ENCODE measurements at places on chromosomes 4 and X.

- DNase-seq, result no peak
These were observed 172.2 kb upstream of the TLL1 start for GRCh38 chr4:165700855-165701254.

DNA sequence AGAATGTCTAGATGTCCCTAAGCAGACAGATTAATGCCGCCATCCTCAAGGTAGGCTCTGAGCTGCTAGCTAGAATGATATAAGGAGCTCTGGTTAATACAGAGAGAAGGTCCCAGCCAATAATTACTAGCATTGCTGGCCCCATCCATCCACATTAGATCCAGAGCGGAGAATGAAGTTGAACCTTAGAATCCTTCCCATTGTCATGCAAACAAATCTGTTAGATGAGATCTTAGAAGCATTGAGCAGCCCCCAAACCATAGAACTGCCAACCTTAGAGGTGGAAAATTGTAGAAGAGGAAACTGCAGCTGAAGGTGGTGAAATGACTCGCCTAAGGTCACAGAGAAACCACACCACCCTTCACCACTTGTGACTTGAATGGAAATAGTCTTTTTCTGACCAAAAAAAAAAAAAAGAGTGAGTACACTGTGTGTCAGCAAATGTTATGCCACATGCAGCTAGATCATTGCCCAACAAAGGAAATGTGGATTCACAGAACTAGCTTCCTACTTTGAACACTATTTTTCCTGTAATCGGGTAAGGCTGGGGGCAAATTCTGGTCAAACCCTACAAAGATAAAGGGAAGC is 162.1 kb downstream of the SMIM20 start:
- no peak for DNase-seq

GRCh38 chr4:177235026-177235425 is 74.6 kb upstream of the NEIL3 start:
- no peak for DNase-seq

- DNase-seq, result no peak
These were observed at the start of gene PDLIM3 for GRCh38 chr4:185534866-185535611. TSS of gene PDLIM3 (minus strand) at chr4:185535507. CDS start at chr4:185535434, 73 bp downstream.

- no peak for DNase-seq
These were observed 2.9 kb downstream of the CPZ start for GRCh38 chr4:8595237-8596087.

- no peak for DNase-seq
These were observed 124.3 kb upstream of the UGT8 start for GRCh38 chr4:114474188-114474800.

- no peak for DNase-seq
These were observed 125.7 kb downstream of the ZC4H2 start for GRCh38 chrX:64850371-64851082.

GRCh38 chr4:185920171-185920570 is 108.2 kb upstream of the SORBS2 start:
- no peak for DNase-seq

DNA sequence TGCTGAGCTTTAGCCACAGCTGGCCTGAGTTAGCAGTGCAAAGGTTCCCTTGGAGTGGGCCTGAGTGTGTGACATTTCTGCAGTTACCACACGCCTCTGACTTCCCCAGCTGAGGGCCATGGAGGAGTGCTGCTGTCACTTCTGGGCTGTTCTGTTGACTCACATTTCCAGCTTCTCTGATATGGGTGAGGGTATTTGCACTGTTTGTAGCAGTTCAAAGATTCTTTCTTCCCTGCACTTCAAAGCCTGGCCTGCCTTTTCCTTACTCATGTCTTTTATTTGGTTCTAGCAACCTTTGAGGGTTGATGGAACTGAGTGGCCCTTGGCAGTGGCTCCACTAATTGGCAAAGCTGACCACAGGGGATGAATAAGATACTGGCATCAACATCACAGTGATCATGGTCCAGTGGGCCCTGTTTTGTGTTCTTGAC is 26.4 kb upstream of the SCML1 start:
- no peak for DNase-seq

GRCh38 chrX:10121787-10122186 is 35.0 kb upstream of the CLCN4 start:
- no peak for DNase-seq

DNA sequence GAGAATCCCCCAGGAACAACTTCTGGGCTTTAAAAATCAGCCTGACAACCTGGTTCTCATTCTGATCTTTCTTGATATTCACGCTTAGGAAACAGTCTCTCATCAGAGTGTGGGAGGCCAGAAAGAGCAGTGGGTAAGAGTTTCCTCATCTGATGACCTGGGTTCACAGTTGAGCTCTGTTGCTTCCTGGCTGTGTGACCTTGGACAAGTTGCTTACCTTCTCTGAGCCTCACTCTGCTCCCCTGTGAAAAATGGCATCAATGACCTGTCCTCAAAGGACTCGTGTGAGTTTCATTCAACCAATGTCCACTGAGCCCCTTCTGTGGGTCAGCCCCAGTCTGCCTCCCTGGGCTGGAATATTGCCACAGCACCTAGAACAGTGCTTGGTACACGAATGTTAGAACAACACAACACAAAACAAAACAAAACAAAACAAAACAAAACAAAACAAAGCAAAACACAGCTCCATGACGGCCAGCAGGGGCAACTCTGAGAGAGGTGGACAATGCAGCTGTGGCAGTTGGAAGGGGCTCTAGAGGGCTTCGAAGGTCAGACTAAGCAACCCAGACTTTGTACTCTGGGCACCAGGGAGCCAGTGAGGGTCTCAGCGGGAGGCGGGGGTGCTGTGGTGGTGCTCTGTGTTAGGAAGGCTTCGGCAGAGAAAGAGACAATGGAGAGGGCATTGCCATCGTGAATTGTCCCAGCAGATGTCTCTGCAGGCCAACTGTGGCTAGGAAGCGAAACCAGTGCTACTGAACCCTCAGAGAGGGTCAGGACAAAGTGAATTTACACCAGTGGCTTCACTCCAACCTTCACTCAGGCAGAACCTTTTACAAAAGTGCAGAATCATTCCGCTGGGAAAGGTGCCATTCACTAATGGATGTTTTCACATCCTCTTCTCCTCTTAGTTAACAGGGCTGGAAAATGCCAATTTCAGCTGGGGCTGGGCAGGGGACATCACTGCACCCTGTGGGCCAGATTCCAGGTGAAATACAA is 14.3 kb upstream of the C4orf50 start:
- DNase-seq, result no peak

- DNase-seq, result no peak
These were observed 6.2 kb downstream of the CTBP1 start for GRCh38 chr4:1242506-1243450.

DNA sequence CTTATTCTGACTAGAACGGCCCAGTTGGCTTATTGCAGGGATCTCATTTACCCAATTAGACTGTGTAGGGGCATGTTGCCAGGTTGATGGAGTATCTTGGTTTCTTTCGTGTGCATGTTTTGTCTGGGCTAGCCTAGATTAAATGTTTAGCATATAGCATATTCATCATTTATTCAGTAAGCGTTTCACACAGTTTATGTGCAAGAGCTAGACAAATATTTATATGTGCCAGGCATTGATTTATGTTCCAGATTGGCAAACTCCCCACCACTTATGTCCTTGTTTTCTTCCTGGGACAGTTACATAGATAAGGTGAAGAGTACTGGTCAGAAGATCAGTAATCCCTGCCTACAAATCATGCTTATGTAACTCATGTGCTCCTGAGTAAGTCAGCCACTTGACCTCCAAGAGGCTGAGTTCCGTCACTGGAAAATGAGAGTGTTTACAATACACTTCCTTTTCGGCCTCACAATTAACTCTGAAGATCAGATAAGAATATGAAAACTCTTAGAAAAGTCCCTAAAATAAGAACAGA is 57.2 kb downstream of the RUFY3 start:
- no peak for DNase-seq

DNA sequence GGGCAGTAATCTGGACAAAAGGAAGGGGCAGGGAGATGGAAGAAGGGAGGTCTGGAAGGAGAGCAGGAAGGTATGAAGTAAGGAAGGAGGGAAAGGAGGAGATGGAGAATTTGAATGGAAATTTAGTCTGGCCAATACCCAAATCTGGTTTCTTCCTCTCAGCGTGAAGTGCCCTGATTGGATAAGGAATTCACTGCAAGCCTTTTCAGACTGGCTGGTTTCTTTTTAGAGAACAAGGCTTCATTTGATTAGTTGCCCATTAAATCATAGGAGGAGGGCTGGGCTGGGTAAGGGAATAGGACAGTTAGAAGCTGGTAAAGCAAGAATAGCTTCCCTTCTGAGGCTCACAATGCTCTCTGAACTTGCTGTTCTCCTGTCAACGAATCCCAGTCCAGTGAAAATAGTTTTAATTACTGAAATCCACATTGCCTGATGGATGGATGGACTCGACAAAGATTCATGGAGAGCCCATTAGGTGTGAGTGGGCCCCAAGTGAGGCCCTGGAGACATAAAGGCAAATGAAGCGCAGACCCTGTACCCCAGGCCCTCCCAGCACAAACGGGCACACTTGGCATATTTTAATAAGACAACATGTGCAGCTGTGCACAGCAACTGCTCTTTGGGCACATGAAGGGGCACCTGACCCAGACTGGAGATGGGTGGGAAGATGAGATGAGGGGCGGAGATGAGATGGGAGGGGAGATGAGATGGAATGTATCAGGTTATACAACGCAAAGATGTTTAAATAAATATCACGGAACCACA is 347.1 kb upstream of the GATB start:
- DNase-seq, result no peak

DNA sequence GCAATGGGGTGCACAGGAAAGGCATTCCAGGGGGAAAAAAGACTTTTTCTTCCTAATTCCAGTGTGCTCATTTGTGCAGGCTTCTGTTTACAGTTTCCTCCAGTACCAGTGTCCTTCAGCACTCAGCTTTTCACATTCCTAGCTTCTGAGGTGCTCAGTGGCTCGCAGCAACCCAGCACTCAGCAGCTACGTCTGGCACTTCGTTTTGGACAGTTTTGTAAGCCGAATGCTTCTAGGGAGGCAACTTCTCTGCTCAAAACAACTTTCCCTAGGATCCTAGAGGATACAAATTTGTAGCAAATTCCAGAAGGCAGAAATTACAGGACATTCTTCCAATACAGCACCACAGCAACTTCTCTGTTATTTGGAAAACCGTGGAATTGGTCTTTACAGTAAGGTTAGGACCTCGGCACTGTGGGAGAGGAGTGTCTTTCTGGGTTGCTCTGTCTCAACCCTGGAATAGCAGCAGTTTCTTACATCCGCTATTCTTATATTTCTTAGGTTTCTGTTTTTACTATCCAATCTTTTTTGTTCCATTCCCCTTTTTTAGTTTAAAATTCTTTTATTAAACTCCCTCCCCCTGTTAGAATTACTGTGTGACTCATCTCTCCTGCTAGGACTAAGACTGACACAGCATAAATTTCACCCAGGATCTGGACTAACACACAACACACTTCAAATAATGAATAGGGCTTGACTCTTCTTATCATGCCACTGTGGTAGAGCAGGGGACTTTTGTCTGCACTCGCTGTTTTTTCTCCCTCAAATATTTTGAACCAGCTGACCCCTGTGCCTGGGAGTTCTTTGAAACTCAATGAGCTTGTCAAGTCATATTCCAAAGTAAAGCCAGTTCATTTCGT is 1314.7 kb downstream of the FSTL5 start:
- DNase-seq, result no peak

DNA sequence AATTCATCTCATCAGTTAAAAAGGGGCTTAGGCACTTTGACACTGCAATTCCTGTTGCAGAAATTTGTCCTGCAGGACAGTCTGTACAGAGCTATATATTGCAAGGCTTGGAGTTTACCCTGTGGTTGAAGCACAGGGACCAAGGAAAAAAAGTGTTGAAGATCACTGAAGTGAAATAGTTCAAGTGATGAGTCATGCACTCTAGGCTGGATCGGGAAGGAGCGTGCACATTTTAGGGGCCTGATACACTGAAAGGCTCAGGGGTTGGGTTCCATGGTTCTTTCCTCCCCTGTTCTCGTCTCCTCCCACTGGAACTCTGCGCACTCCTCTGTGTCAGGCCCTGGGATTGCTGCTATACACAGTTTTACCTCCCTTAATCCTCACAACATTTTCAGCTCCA is 104.9 kb upstream of the ARMCX2 start:
- no peak for DNase-seq

DNA sequence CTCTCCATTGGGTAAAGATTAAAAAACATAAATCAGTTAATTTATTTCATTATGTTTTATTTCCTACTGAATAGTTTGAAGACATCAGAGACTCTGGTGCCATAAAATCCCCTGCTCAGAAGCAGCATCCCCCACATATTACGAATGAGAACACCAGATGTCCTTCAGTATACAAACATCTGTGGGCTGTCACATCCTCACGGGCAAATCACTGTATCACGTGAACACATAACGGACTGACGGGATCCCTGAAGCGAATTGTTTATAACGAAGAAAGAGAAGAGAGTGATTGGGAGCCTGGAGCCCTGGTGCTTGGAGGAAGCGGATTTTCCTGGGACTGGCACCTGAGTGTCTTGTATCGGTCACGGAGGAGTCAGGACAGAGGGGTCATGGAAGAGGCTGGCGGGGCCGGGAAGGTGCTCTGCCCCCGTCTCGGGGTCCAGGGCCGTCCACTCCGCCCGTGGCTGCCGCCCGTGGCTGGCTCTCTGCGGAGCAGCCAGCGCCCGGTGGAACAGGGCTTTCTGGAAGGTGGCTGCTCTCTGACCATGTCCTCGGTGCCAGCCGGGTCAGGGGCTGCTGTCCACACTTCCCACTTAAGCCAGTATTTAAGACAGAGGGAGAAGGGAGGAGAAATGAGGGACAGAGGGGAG is 452.7 kb upstream of the FAT1 start:
- no peak for DNase-seq

- DNase-seq, result no peak
These were observed 106.6 kb downstream of the CEP135 start for GRCh38 chr4:56055027-56055977.

- no peak for DNase-seq
These were observed 7.8 kb upstream of the TMEM144 start for GRCh38 chr4:158202481-158202880.

GRCh38 chrX:3815896-3816664 is 102.6 kb upstream of the PRKX start:
- DNase-seq, result no peak

- no peak for DNase-seq
These were observed 16.7 kb downstream of the CASK start for GRCh38 chrX:41906515-41907187.

DNA sequence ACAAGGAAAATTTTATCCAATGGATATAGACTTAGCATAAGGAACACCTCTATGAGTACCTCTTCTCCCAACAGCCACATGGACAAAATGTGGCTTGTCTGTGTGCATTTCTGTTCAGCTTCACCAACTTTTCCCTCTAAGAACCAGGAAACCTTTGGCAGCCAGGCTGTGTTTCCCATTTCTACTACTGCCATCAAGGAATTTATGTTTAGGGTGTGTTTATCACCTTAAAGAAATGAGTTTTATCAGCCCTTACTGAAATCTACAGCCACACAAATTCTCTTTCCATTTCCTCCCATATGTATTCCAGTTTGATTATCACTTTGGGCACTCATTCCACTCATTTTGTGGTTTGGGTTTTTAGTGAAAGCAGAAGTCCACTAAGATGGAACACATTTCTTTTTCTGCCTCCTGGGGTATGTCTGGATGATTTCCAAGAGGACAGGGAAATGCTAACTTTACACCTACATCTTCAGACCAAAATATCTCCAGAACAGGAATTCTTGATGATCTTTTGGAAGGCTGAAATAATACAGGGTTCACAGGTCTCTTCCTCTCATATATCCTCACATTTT is 82.6 kb upstream of the MAOA start:
- no peak for DNase-seq
